Hematopoietic multipotent progenitor cell treated with erythropoietin and hydrocortisone succinate and interleukin-3 and kit ligand, for 15 days (in vitro differentiated cells): ENCODE measurements at places on chromosomes 7 and 10.

DNA sequence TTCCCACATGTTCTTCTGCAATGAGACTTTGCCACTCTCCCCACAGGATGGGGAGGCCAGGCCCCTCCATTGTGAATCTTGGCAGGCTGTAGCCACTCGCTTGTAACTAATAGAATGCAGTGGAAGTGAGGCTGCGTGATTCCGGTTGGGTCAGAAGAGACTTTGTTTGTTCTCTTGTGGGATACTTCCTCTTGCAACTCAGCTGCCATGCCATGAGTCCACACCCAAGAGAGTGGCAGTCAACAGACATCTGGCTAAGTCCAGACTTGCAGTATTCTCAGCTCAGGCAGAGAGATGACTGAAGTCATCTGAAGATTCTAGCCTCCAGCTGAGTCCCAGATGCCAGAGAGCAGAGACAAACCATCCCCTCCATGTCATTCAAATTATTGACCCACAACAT is 153.4 kb upstream of the GDF10 start:
- no peak for DNase-seq

- no peak for DNase-seq
Measured at GRCh38 chr10:119786117-119786769, 60.4 kb downstream of the INPP5F start.

- no peak for DNase-seq
Measured at GRCh38 chr10:103584216-103585010, 90.9 kb downstream of the NEURL1 start.

DNA sequence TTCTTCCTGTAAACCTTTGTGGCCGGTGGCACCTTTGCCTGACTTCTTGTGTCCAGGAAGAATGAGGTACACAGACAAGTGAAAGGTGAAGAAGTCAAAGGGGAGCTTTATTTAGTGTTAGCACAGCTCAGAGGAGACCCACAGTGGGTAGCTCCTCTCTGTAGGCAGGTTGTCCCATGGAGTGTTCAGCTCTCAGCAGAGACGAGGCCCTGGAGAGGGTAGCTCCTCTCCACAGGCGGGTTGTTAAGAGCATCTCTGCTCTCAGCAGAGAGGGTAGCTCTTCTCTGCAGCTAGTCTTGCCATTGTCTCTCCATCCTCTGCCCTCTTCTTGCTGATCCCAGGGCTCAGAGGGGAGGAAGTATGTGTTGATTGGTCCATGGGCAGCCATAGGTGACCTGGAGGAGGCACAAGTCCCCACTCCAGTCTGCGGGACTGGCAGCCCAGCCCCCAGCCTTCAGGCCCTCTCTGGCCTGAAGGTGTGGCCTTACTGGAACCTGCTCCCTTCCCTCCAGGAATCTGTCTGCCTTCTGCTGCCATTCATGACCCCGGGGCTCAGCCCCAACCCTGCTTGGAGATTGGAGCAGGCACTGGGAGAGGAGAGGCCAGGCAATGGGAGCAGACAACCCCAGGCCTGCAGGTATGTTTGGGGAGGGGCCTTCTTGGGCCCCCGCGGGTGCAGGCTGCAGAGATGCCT is 24.5 kb downstream of the HHEX start:
- DNase-seq, result no peak

GRCh38 chr10:74953214-74953613 is 126.8 kb downstream of the KAT6B start:
- DNase-seq, result no peak

GRCh38 chr10:96714031-96714590 is 6.2 kb downstream of the PIK3AP1 start:
- no peak for DNase-seq

DNA sequence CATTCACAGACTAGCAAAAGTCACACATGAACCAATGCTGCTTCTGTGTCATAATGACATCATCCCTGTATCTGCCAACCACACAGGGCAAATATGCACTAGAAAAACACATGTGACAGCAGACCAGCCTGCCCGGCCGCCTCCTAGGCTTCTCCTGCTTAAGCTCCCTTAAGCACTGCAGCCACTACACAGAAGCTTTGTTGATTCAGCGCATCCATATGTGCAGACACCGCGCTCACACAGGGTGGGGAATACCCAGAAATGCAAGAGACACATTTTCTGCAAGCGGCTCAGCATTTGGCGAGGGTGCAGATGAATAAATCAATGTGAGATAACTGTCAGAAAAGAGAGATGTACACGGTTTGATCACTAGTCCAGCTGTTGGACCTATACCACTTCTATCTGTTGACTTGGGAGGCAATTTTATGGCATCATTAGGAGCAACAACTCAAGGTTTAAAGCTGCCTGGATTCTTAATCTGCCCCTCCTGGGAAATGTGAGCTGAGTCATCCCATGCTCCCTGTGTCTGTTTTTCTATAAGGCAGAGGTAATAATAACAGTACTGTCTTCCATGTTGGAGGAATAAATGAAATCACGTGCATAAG is 33.4 kb downstream of the CPXM2 start:
- no peak for DNase-seq

DNA sequence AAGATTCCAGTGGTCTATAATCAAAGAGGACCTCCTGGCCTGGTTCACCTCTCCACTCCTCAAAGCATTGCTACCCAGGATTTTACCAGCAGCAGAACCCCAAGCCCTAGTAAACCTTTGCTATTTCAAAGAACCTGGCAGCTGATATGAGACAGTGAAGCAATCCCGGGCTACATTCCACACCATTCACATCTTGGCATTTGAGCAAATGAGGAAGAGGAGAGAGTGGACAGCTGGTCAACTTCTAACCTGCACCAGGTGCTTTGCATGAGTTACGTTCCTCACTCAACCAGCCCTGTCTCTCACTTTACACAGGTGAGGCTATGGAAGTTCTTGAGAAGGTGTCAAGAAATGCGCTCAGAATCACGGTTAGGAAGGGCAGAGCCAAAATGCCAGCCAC is 1.1 kb downstream of the CCDC3 start:
- no peak for DNase-seq

DNA sequence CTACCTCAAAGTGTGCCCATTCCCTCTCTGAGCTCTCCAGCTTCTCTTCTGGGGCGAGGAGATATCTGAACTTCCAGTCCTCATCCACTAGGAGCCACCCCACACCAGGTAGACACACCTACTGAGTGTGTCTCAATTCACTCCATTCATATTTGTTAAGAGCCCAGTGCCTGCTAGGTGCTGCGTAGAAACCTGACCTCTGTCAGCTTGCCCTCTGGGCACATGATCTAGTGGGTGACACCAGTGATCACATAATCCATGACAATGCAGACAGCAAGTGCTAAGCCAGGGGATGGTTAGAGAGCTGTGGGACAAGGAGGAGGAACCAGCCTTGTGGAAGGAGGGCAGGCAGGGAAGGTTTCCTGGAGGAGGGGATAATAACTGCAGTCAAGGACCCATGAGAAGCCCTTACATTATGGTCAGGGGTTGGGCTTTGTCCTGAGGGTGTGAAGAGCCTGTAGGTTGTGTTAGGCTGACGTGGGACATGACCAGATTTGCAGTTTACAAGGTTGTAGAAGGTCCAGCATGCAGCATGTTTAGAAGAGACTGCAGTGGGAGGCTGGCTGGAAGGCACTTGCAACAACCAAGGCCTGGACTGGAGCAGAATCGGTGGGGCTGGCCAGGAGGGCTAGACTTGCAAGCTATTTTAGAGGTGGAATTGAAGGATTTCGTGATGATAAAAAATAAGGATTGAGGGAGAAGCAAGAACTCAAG is 81.8 kb downstream of the COL13A1 start:
- no peak for DNase-seq

DNA sequence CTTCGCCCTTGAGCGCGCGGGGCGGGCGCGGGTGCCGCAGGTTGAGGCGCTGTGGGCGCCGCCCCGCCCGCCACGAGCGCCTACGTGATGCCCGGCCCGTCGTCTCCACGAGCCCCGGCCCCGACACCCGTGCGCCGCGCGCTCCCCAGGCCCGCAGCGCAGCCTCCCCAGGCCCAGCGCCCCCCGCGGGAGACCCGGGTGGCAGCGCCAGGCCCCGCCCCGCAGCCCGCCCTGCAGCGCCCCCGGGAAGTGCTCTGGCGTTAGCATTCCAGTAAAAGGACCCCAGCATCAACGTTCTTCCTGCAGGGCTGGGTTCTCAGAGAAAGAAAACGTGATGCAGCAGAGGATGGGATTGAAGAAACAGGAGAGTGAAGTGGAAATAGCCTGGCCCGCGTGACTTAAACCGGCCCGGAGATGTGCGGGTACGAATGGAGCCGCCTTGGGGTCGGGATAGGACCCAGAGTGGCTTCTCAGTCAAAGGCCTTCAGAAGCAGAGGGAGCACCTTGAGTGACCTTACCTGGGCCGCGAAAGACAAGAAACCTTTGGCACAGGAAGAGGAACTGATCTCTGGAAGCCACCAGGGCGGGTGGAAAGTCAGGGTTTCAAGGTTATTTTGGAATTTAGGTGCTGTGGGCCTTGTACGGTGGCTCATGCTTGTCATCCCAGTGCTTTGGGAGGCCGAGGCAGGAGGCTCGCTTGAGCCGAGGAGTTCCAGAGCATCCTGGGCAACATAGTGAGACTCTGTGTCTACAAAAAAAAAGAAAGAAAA is 1.8 kb downstream of the PFKP start:
- no peak for DNase-seq

- DNase-seq, result no peak
Measured at GRCh38 chr7:20482071-20482470, 133.4 kb upstream of the ABCB5 start.

DNA sequence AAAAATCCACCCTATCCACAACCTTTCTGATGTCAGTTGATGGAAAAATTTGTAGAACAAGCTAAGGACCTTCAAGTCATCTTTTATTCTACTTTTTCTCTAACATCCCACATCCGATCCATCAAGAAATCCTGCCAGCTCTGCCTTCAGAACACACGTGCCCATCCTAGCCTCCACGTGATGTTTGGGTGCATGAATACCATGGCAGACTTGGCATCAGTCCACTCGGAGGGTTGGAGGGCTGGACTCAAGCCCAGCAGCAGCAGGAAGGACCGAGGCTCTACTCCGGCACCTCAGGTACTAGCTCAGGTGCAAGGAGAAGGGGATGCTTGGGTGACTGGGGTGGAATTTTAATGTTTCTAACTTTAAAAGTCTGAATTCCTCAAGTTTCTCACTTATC is 428.6 kb downstream of the DPP6 start:
- no peak for DNase-seq

DNA sequence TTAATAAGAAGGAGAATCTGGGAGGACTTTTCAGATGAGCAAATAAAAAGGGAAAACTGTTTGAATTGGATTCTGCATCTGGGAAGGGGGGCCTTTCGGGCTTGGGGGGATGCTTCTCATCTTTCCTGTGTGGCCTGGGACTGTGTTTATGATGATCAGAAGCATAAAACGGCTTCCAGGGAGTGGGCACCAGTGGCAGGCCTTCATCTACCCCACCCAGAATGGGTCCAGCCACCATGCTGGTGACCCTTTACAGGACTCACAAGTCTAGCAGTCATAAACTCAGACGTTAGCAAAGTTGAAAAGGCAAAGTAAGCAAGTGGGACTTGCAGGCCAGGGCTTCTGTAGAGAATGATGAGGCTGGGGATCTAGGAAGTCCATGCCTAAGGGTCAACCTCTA is 198.3 kb upstream of the ZMIZ1 start:
- DNase-seq, result no peak

GRCh38 chr10:114250236-114250635 is 11.2 kb downstream of the VWA2 start:
- no peak for DNase-seq

- DNase-seq, result peak; percentile 86
Measured at GRCh38 chr10:101467286-101467770, 113.4 kb downstream of the BTRC start.

DNA sequence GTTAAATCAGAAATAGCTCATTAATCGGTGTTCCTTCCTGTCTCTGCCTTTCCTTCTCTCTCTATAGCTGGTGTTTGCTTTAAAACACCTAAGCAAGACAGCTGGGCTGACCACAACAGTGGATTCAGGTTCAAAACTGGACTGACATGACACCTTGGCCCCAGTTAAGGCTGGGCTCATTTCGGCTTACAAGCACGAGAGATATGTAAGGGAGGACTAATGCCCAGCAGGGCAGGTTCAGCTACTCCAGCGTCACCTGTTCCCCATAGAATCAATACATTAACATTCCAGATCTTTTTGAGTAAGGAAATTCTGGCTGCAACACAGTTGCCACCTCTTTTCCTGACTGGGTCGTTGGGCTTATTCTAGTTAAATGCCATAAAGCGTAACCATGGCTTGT is 323.0 kb upstream of the AOAH start:
- DNase-seq, result no peak

DNA sequence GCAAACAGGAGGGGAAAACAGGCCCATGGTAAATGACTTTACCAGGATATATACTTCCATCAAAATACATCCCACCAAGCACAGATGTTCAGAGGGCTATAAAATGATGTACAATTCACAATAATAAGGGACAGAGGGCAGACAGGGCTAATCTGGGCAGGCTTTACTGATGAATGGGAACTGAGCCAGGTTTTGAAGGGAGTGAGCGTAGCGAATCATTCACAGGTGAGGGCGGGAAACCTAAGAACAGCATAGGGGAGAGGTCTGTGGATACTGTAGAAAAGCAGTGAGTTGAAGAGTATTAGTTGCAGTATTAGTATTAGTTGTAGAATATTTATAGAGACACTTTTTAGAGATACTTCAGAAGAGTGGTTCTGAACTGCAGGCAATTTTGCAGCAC is 180.8 kb downstream of the JAZF1 start:
- no peak for DNase-seq

GRCh38 chr7:44709011-44709915 is 39.4 kb upstream of the ZMIZ2 start:
- DNase-seq, result no peak

- DNase-seq, result no peak
Measured at GRCh38 chr7:84095971-84096370, 98.6 kb downstream of the SEMA3A start.

DNA sequence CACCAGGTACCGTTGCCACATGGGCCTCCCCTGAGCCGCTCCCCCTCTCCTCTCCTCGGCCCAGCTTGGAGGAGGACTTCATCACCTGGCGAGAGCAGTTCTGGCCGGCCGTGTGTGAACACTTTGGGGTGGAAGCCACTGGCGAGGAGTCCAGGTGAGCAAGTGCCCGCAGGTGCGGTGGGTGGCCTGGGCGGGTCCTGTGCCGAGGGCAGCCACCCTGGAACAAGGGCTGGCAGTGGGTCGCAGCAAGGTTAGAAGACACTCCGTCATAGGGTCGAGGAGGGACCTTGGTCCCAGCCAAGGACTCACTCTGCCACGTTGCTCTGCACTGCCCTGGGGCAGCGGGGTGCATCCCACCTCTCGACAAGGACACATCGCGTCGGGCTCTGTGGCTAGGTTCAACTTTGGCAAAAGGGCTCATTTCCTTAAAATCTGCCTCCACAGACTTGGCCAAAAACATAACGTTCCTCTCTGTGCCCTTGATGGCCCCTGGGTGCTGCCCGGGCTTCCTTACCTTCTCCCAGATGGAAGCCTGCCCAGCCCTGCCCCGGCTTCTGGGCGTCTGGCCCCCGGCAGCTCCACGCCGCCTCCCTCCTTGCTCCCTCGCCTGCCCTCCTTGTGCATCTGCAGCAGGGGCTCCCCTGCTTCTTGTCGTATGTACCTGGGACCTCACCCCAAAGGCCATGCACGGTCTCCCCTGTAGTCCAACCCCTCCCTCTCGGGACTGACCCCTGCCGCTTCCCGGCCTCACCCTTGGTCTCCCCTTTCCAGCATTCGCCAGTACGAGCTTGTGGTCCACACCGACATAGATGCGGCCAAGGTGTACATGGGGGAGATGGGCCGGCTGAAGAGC is 12.7 kb downstream of the TMEM120A start:
- no peak for DNase-seq

GRCh38 chr7:121961089-121961867 is 88.3 kb downstream of the PTPRZ1 start:
- DNase-seq, result no peak
